Activated CD4-positive, CD25-positive, alpha-beta regulatory T cell treated with anti-CD3 and anti-CD28 coated beads, Interleukin-2, amount 50 U/mL, for 16 hours (primary cell): ENCODE measurements at places on chromosomes 11 and 22.

DNA sequence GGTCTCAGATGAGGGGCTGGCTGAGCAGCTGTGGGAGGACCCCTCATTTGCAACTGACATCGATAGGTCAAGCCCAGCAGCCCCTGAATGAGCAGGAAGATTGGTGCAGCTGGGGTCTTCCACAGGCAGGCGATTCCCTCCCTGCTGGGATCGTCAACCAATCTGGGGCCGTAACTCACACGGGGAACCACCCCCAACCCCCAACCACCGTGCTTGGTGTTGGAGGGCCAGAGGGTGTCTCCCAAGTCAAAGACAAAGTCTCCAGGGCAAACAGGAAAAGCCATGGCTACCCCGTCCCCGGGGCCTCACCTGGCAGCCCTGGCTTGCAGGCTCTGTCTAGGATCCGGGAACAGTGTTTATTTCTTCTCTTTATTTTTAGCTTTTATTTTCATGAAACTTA lies 26.9 kb upstream of the SCUBE1 start:
- no peak for DNase-seq

DNA sequence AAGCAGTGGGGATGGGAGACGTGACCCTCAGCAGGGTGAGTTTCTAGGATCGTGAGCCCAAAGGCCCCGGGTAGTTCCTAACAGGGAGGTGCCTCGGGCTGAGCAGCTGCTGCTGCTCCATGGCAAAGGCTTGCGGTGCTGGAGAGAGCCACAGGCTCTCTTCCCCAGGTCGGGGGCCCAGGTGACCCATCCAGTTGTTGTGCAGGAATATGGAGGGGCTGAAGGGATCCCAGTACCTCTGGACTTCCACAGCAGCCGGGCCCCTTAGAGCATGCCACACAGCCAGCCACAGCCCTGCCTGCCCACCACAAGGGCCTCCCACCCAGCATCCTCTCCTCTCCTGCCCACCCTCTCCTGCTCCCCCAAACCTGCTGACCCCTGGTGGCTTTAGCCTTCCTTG lies 49.3 kb downstream of the BUD13 start:
- DNase-seq: no peak

DNA sequence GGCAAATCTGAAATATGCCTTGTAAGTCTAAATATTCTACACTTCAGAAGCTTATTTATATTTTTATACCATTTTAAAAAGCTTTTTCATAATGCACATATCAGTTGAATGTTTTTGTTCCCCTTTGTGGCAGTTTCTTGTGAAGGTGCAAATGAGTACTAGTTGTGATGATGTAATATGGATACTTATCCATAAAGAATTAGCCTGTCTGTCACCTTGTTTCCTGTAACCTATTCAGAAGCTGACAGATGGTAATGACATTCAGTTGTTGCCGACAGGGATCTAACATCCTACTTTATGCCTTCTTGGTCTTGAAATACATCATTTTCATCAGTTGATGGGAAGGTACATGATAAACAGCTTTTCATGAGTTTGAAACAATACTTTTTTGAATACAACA lies 2.9 kb downstream of the QSER1 start:
- no peak for DNase-seq

- DNase-seq: no peak
Observed at GRCh38 chr11:100672498-100673033, 14.5 kb upstream of the ARHGAP42 start.

DNA sequence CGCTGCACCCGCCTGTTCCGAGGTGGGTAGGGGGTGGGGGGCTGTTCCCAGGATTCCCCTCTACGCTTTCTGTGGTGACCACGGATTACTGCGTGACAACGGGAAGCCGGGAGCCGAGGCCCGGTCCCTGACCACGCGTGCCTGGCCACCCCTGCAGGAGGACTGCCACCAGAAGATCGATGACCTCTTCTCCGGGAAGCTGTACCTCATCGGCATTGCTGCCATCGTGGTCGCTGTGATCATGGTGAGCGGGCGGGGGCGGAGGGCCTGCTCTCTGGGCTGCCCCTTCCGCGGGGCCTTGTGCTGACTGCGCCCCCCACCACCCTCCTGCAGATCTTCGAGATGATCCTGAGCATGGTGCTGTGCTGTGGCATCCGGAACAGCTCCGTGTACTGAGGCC lies 4.1 kb upstream of the TSSC4 start:
- no peak for DNase-seq

DNA sequence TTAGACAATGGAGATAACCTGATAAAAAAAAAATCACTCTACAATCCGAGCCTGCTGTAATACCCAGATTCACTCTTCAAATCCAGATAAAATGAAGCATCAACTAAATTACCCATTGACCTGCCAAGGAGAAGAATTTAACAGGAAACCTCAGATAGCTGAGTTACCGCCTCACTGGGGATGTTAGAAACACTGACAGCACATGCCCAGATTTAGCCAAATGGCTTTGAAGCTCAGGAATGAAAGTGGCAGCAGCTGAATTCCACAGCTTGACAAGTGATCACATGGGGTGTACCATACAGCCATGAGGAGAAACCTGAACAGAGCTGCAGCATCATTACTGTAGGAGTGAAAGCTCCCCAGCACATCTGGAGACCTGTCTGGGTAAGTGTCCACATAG lies 807.6 kb downstream of the DLG2 start:
- no peak for DNase-seq

- peak; percentile 34 for DNase-seq
Observed at GRCh38 chr11:62337303-62338181, at the start of gene ASRGL1. TSS of gene ASRGL1 (plus strand) at chr11:62337448. CDS start at chr11:62337978, 530 bp downstream.

DNA sequence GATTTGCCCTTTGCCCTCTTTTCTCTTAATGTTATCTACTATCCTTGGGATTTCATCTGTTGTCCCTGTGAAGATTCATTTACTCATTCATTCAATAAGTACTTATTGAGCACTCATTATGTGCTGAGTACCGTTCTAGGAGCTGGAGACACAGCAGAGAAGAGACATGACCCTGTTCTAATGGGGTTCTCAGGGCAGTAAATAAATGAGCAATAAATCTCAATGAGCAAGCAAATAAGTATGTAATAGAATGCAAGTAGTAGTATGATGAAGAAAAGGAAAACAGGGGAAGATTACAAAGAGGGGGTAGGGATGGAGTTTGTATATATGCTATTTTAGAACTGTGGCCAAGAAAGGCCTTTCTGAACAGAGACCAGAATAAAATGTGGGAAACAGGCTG lies 34.2 kb upstream of the NRIP3 start:
- DNase-seq: no peak

DNA sequence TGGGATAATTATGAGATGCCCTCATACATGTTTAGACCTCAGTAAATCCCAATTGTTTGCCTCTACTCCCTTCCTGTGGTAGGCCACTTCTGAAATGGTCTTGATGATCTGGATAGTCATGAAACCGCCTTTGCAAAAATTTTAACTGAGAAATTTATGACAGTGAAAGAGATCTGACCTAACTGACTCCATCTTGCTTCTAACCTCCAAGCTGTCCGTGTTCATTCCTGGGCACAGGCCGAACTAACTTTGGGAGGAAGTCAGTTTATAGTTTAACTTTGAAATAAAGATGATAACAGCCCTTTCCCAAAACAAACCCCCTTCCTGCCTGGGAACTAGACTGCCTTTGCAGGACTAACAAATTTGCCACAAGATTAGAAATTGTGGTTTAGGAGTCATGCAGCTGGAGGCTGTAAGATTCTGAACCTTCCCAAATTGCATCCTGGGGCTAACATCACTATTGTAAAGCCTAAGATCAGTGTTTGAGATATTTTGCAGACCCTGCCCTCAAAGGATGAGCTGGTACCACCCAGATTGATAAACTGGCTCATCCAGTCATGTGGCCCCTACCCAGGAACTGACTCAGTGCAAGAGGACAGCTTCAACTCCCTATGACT lies 19.9 kb upstream of the CTR9 start:
- DNase-seq: no peak
